ENCODE measurements at places on chromosomes 2 and 18.

DNA sequence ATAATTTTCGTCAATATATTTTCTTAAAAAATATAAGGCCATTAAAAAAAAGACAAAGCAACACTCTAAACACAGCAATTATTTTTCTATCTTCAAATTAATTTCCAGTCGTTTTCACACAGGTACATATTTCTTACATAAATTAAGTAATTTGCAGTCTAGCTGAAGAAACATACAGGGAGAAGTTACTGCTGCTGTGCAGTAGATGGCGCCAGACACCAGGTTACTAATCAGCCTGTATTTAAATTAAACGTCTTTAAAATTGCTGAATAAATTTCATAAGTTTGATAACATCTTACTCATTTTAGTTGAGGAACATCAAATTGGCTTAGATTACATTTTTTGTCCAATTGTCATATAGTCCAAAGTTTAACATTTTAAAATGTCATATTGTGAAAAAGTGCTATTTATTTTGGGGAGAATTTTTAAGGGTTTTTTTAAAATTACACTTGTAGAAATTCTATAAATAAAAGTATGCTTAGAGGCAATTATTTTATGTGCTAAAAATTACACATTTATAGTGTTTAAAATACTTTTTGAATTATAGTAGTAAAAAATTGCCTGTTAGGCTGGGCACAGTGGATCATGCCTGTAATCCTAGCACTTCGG, 88.4 kb downstream of the PMAIP1 start:
- peaks cover 42% of the 10 kb centered on the region for H3K27me3 ChIP-seq
- H3K4me1 ChIP-seq = peaks cover 2% of the 10 kb centered on the region
- H3K4me3 ChIP-seq = no peak overlapping the region
- no peaks in the 10 kb centered on the region for H3K36me3 ChIP-seq
- DNase-seq = no peak
- H3K27ac ChIP-seq = no peak overlapping the region

- peaks cover 25% of the 10 kb centered on the region for H3K27me3 ChIP-seq
- no peak overlapping the region for H3K4me3 ChIP-seq
- H3K4me1 ChIP-seq = no peaks in the 10 kb centered on the region
Observed at GRCh38 chr2:223062396-223062795, 10.4 kb downstream of the KCNE4 start.

DNA sequence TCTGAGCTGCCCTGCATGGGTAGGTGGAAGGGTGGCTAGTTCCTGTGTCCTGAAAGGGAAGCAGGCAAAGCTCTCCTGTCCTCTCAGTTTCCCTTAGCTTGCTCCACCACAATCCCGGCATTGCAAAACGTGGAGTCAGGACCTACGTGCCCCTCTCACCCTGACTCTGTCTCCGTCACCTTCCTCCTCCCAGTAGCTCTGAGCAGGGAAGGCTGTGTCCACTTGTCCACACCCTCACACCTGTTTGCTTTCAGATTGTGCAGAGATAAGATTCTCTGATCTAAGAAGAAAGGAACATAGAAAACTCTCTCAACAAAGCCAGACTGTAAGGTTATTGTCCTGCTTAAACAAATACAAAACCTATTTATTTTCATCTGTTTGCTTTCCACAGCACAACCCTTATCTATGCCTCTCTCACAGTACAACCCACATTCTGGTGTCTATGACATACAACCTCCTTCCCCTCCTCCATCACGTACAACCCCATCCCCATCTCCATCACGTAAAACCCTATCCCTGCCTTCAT, 79.0 kb downstream of the ALPK2 start:
- H3K4me1 ChIP-seq = peaks cover 4% of the 10 kb centered on the region
- no peak for DNase-seq
- no peak overlapping the region for H3K4me3 ChIP-seq
- no peaks in the 10 kb centered on the region for H3K36me3 ChIP-seq
- H3K27ac ChIP-seq = no peak overlapping the region
- H3K27me3 ChIP-seq = no peaks in the 10 kb centered on the region

- no peaks in the 10 kb centered on the region for H3K27me3 ChIP-seq
- H3K27ac ChIP-seq = no peak overlapping the region
- peaks cover 38% of the 10 kb centered on the region for H3K4me1 ChIP-seq
- H3K36me3 ChIP-seq = no peaks in the 10 kb centered on the region
- DNase-seq = no peak
Observed at GRCh38 chr2:136386046-136386445, 268.1 kb upstream of the CXCR4 start.

DNA sequence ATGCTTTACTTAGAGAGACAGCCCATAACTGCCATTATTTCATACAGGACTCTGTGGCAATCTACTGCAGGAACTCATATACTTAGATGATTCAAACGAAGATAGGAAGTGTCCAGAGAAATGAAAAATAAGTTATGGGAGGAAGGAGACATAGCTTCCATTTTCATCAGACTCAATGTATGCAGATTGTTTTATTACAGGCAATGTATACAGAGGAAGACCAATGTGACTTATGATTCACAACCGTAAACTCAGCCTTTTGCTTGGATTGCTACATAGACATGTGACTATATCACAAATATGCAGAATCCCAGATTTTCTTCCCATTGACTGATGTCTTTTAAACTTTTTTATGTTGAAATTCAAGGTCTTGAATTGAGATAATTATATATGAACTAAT, 793.4 kb downstream of the SATB2 start:
- DNase-seq = no peak
- no peaks in the 10 kb centered on the region for H3K4me1 ChIP-seq
- H3K36me3 ChIP-seq = no peaks in the 10 kb centered on the region
- no peak overlapping the region for H3K4me3 ChIP-seq
- no peak overlapping the region for H3K27ac ChIP-seq

DNA sequence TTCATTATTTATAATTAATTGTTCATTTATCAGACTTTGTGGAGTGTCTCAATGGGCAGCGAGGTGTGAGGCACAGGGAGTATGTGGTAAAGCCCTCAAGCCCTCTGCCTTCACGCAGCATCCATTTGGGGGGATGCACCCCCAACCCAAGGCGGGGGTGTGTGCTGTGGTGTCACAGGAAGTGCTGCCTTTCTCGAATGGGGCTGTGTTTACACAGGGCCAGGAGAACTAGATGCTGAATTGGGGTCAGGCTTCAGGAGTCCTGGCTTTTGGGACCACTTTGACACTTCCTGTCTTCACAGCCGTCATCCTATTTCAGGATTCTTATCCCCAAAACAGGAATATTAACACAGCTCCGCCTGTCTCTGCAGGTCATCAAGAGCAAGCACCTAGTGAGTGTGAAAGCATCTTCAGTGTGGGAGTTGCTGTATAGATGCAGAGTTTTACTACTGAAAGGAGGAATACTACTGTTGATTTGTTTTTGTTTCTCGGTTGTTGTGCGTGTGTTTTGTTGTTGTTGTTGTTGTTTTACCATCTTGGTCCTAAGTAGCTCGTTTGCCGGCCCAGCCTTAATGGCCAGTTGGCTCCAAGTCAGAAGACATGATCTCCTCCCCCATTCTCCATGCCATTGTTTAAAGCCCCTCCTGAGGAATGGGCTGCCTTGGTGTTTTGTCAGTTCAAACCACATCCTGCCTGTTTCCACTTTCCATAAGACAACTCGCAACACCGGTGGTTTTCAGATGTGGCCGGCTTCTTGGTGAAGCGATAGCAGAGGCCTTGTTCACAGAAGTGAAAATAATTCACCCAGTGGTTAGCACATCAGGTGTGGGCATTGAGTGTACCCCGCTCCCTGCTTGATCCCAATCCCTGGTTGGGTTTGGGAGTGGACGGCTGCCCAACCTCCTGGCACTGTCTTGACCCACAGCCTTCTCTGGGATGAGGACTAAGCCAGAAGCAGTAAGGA, 221.3 kb downstream of the BCL2 start:
- H3K4me1 ChIP-seq = peaks cover 35% of the 10 kb centered on the region
- H3K27me3 ChIP-seq = no peaks in the 10 kb centered on the region
- peak overlapping the region; percentile 76 for H3K4me3 ChIP-seq
- H3K27ac ChIP-seq = peak overlapping the region; percentile 78
- DNase-seq = no peak
- no peaks in the 10 kb centered on the region for H3K36me3 ChIP-seq

DNA sequence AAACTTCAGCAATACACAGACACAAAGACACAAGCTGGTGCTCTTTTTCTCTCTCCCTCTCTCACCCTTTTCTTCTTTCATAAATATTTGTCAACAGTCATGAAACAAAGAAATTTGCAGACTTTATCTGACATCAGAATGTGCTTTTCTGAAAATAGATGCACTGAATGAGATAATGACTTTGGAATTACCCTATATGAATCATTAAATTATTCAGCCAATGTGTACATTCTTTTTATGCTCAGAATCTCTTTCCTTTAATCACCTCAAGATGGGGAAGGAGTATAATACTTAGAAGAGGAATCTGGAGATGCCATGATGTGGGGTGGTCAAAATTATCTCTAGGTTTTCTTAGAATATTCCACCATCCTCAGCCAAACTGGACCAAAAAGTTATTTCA, 289.9 kb downstream of the LRRTM1 start:
- no peak overlapping the region for H3K27ac ChIP-seq
- no peak overlapping the region for H3K4me3 ChIP-seq
- no peaks in the 10 kb centered on the region for H3K36me3 ChIP-seq
- H3K4me1 ChIP-seq = no peaks in the 10 kb centered on the region

GRCh38 chr2:199462956-199463692, 5.4 kb upstream of the SATB2 start:
- H3K4me3 ChIP-seq = peak overlapping the region; percentile 62
- peak overlapping the region; percentile 75 for H3K27ac ChIP-seq
- peaks cover 5% of the 10 kb centered on the region for H3K36me3 ChIP-seq
- H3K27me3 ChIP-seq = peaks cover 58% of the 10 kb centered on the region
- DNase-seq = peak; percentile 42

GRCh38 chr2:70627211-70627898, 73.7 kb upstream of the TGFA start:
- peaks cover 15% of the 10 kb centered on the region for H3K27me3 ChIP-seq
- peaks cover 10% of the 10 kb centered on the region for H3K4me1 ChIP-seq
- H3K4me3 ChIP-seq = no peak overlapping the region
- no peak overlapping the region for H3K27ac ChIP-seq
- H3K36me3 ChIP-seq = peaks cover 3% of the 10 kb centered on the region
- no peak for DNase-seq

- no peaks in the 10 kb centered on the region for H3K36me3 ChIP-seq
- no peak for DNase-seq
- H3K4me3 ChIP-seq = no peak overlapping the region
- H3K27ac ChIP-seq = no peak overlapping the region
- H3K4me1 ChIP-seq = peaks cover 3% of the 10 kb centered on the region
Observed at GRCh38 chr2:239739206-239739605, 285.9 kb downstream of the NDUFA10 start.

DNA sequence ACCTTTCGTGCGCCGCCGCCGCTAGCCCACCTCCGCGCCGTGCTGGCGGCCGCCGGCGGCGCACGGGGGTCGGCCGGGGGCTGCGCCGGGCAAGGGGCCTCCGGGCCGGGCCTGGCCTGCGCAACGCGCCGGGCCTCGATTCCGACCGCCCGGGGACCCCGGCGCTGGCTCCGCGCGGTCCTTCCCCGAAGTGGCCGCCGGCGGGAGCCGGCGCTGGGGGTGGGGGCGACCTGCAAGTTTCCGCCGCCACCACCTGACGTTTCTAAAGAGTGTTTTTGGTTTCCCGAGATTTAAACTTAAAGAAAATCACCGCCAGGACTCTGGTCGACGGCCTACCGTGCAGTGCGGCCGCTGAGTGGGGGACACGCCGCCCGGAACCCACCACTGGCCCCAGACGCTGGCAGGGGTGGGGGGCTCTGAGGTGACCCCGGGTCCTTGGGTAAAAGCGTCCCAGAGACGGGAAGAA, 3.8 kb upstream of the GATA6 start:
- peaks cover 6% of the 10 kb centered on the region for H3K36me3 ChIP-seq
- H3K27me3 ChIP-seq = peaks cover 62% of the 10 kb centered on the region
- no peak overlapping the region for H3K27ac ChIP-seq
- H3K4me3 ChIP-seq = no peak overlapping the region
- DNase-seq = no peak

DNA sequence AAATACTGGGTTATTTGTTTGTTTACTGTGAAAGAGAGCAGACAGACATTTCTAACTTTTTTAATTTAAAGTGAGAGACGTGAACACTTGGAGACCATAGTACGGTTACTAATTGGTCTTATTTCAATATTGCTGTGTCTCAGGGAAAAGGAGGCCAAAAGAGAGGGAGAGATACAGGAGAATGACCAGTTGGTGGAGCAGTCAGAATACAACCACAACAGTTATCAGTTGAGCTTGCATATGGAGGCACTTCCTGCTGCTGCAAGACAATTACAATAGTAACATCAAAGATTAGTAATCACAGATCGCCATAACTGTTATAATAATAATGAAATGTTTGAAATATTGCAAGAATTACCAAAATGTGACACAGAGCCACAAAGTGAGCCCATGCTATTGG, 58.2 kb downstream of the TWSG1 start:
- H3K27me3 ChIP-seq = no peaks in the 10 kb centered on the region
- H3K27ac ChIP-seq = no peak overlapping the region
- DNase-seq = no peak
- no peak overlapping the region for H3K4me3 ChIP-seq

DNA sequence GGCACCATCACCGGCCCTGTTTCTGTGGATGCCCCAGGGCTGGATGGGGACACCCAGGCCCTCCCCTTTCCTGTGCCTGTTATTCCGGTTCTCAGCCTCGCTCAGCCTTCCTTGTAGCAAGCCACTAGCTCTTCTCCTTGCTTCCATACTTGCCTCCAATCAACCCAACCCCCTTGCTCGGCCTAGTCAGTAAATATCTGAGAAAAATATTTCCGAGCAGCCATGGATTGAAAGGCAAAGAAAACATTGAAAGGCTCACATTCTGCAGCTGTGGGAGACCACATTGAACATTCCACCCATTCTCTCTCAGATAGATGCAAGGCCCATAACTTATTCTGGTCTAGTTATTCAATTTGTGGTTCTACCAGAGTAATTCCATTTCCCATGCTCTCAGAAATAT, 114.9 kb downstream of the SPP2 start:
- H3K36me3 ChIP-seq = no peaks in the 10 kb centered on the region
- H3K4me1 ChIP-seq = peaks cover 30% of the 10 kb centered on the region
- H3K4me3 ChIP-seq = no peak overlapping the region
- DNase-seq = no peak
- H3K27ac ChIP-seq = peak overlapping the region; percentile 3

DNA sequence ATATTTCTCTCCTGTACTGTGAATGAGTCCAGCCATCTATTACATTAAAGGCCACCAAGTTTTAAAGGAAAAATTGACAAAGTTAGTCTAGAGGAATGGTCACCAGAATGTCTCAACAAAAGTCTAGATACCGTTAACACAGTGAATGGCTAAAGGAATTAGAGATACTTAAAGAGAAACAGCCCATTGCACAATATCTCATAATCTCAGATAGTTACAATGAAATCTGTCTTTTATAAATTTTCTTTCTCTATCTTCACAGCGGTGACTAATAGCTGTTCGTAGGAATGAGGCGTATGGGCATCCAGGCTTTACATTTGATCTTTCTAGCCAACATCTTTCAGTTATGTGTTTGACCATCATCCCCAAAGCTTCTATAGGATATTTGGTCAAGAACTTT, 30.6 kb downstream of the R3HDM1 start:
- peaks cover 10% of the 10 kb centered on the region for H3K4me1 ChIP-seq
- H3K36me3 ChIP-seq = no peaks in the 10 kb centered on the region
- H3K4me3 ChIP-seq = no peak overlapping the region
- no peaks in the 10 kb centered on the region for H3K27me3 ChIP-seq

Data from T-helper 17 cell (primary cell).